ENCODE measurements at places on chromosomes 11 and 22.

- DNase-seq: no peak
Measured at GRCh38 chr22:42889304-42889703, 32.2 kb upstream of the ARFGAP3 start.

- no peak for DNase-seq
Measured at GRCh38 chr11:116415095-116415494, 357.7 kb downstream of the BUD13 start.

- no peak for DNase-seq
Measured at GRCh38 chr11:73894725-73895335, 18.0 kb downstream of the PAAF1 start.

- no peak for DNase-seq
Measured at GRCh38 chr11:61919705-61920631, 2.6 kb upstream of the RAB3IL1 start.

DNA sequence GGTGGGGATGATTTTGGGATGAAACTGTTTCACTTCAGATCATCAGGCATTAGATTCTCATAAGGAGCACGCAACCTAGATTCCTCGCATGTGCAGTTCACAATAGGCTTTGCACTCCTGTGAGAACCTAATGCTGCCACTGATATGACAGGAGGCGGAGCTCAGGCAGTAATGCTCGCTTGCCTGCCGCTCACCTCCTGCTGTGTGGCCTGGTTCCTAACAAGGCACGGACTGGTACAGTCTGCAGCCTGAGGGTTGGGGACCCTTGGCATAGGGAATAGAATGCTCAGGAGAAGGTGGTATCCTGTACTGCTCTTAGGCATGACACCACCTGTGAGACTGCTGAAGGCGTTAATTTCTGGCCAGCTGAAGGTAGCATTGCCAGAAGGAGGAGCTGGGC, 47.0 kb downstream of the STIM1 start:
- no peak for DNase-seq

DNA sequence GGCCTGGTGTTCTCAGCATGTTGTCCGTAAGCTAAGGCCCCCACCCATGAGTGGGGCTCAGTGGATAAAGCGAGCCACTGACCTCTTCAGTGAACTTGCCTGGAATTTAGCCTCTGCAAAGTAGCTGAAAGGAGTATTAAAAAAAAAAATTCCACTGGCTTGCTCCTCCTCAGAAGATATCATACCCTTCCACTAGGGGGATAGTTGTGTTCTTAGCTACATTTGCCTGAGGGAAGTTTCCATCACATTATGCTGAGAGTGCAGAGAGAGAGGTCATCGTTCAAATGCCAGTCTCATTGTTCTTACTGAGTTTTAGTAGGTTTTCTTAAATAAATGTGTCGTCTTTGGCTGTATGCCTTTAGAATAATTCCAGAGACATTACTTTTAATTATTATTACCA, 879.7 kb downstream of the JRKL start:
- no peak for DNase-seq

- no peak for DNase-seq
Measured at GRCh38 chr22:36406721-36407120, 19.0 kb upstream of the MYH9 start.

- DNase-seq: no peak
Measured at GRCh38 chr11:128828350-128828749, 38.7 kb downstream of the KCNJ1 start.

DNA sequence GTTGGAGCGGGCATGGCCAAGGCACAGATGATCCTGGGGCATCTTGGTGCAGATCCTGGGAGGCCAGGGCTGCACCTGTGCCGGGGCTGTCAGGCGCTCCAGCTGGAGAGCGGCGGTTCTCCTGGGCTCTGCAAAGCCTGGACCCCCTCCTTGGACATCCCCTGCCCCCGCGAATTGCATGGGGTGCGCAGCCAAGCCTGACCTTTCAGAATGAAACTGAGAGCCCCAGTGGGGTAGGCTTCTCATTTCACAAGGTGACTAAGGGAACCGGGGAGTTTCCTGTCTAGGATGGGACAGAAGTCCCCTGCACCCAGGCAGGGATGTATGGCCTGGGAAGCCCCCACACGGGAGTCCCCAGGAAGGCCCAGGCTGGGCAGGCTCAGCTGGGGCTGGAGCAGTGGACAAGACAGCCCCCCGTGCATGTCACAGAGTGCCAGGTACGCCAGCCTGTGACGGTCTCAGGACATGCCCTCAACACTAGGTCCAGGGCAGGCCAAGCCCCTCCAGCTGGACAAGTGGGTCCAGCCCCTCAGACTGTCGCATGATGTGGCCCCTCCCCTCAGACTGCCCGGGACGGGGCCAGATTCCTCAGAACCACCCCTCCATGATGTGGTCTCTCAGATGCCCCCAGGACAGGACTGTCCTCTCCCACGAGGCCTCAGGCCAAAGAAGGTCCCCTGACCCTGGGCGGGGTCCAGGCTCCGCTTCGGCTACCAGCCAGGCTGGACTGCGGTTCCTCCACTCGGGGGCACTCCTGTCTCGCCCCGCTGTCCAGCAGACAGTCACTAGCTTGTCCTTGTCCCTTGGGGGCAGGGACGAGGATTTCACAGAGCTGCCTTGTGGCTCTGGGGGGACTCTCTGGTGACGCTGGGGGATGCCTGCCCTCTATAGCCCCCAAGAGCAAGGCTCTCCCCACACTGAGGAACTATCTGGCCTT, 2.3 kb downstream of the LSP1 start:
- DNase-seq: no peak

DNA sequence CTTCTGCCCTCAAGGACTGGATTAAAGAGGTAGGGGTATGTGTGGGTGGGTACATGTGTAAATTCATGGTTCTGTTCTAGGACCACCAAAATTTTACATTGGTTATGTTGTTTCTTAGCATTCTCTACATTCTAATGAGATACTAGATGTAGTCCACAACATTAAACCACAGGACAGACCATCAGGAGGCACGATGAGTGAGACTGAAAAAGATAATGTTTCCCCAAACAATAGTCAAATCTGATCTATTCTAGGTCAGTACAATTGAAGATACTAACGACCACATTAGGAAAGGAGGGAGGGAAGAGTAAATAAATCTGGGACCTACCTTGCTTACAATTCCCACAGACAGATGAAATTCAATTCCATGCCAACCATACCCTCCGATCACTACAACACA, 42.2 kb downstream of the MRTFA start:
- DNase-seq: no peak

GRCh38 chr11:66258473-66258893, 10.0 kb upstream of the RAB1B start:
- DNase-seq: no peak

GRCh38 chr22:46122511-46122971, 27.8 kb upstream of the PPARA start:
- DNase-seq: peak; percentile 74

DNA sequence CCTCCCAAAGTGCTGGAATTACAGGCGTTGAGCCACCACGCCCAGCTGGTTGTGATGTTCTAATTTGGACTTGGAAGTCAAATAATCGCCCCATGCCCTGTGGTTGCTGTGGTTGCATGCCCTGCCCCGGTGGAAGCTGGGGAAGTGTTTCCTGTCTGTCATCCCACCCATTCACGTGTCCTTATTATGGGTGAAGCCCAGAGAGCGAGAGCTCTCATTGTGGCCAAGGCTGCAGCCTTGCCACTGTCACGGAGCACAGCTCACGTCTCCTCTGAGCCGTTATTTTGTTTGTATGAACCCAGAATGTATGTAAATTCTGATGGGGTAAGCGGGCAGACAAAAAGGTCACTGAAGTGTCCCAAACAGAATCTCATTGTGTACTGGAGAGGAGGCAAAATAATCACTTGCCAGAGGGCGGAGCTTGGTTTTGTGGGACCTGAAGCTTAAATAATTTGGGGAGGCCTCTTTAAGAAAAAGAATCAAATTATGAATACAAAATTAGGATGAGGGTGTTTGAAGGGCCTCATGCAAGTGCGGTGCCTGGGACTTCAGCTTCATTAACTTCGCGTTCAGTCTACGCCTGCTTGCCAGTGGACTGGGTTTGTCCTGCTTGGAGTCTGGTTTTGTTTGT, 25.8 kb upstream of the TREH start:
- no peak for DNase-seq

GRCh38 chr11:1150769-1151365, 6.9 kb upstream of the MUC5AC start:
- DNase-seq: no peak

- DNase-seq: no peak
Measured at GRCh38 chr11:57310630-57311086, 14.1 kb downstream of the TNKS1BP1 start.

DNA sequence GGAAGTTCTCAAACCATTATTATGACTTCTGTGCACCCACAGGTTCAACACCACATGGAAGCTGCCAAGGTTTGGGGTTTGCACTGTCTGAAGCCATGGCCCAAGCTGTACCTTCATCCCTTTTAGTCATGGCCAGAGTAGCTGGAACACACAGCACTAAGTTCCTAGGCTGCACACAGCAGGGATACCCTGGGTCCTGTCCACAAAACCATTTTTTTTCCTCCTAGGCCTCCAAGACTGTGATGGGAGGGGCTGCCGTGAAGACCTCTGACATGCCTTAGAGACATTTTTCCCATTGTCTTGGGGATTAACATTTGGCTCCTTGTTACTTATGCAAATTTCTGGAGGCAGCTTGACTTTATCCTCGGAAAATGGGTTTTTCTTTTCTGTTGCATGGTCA, 42.7 kb downstream of the DDIAS start:
- no peak for DNase-seq

GRCh38 chr11:32099516-32099915, 8.6 kb downstream of the RCN1 start:
- no peak for DNase-seq

DNA sequence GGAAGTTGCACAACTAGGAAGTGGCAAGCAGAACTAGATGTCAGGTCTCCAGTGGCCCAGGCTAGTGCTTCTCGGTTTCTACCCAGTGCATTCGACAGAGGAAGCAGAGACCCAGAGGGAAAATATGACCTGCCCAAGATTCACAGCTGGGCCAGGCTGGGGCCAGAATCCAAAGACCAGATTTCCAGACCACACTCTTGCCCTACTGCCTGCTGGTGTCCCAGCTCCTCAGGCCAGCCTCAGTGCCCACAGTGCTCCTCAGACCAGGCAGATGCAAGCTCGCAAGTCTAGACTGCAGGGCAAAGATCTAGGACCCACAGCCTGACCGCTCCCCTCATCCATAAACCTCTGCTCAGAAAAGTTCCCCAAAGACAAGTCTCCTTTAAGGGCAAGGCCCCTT, 262.6 kb downstream of the BUD13 start:
- DNase-seq: no peak

Measured in stimulated activated CD4-positive, alpha-beta T cell treated with anti-CD3 and anti-CD28 coated beads, Interleukin-12 subunit alpha, Interleukin-12 subunit beta, amount 100 ng/mL, for 24 hours (primary cell).